Kidney glomerular epithelial cell (primary cell): ENCODE measurements at places on chromosomes 7 and 10.

GRCh38 chr7:92699560-92699959 is 109.4 kb upstream of the FAM133B start:
- DNase-seq: no peak

GRCh38 chr10:10110844-10111490 is 906.7 kb upstream of the CELF2 start:
- no peak for DNase-seq

DNA sequence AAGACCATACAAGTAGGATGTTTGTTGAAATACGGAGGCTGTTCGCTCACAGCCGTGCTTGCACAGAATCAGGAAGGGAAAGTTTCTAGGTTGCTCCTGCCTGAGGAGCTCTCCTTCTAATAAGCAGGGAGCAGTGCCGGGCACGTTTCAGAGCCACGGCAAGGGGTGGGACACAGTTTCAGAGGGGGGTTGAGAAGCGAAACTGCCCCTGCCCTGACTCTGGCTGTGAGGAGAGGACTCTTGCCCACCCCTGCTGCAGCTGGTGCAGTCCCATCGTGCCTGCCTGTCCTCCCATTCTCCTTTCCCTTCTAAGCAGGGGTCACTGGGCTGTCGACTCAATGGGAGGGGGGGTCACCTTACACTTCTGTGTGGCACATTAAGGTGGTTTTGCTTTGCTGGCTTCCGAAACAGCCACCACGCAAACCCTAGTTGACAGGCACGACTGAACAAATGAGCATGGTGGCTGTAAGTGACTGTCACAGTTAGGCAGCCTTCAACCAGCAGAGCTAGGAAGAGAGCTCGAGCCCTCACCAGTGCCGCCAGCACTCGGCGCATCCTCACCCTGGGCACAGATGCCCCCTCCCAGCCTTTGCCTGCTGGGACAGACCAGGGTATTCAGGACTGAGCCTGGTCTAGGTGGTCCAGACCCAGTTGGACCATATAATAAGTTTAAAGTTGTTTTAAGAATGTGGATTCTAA is 37.5 kb downstream of the ZNF467 start:
- DNase-seq: no peak

DNA sequence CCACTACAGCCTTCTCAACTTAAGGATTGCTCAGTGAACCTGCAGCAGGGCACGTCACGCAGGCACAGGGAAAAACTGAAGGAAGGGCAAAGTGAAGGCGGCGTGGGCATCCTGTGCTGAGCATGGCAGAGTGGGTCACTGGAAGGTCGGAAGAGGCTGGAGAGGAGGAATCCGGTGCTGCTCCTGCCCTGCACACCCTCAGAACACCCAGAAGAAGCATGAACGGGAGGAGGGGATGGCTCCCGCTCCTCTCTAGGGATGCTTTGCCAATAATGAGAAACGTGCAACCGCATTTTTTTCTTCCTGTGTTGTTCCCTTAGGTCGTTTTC is 175.1 kb downstream of the TNS3 start:
- no peak for DNase-seq

GRCh38 chr10:86261941-86262687 is 104.5 kb downstream of the GRID1 start:
- DNase-seq: no peak

DNA sequence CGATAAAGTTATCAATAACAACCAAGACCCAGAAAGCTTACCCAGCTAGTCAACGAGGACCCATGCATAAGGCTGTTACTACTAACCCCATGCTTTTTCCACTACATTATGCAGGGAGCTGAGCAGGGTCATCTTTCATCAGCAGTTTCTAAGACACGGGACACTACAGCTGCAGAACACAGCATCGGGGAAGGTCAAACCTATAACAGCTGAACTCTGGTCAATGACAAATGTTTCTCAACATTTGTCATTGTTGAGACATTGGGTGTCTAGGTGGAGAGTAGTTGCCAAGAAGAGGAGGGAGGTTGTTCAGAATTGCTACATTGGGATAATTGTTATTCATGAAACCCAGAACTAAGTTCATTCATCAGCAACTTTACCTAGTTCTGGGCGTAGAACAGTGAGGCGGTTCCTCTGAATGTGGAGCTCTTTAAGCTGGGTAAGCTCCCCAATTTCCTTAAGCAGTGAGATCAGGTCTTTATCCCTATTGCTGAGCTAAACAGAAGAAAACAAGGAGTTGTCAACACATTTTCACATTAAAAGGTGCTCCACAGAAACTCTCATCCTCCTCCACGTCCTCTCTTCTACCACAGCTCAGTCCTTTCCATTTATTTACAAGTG is 105.6 kb downstream of the ZNF22 start:
- no peak for DNase-seq

DNA sequence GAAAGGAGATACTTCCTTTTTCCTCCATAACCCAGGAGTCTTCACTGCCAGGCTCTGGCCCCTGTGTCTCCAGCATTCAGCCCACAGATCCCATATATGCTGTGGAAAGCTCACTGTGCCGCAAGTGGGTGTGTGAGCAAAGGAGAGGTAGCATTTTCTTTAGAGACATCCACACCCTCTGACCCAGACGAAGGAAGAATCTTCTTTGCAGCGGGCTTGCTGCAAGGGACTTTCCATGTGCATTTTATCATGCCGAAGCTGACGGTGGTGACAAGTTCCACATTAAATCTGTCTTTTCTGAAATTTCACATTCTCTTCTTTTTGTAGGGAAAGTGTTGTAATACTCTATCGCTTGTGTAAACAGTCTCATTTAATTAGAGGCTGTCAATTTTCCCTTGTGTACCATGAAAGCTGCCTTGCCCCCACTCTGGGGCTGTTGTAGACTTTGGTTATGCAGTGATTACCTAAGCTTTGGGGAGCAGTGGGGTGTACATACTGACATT is 409.5 kb downstream of the SUGCT start:
- no peak for DNase-seq

GRCh38 chr7:50293509-50294179 is 10.9 kb upstream of the IKZF1 start:
- DNase-seq: no peak

DNA sequence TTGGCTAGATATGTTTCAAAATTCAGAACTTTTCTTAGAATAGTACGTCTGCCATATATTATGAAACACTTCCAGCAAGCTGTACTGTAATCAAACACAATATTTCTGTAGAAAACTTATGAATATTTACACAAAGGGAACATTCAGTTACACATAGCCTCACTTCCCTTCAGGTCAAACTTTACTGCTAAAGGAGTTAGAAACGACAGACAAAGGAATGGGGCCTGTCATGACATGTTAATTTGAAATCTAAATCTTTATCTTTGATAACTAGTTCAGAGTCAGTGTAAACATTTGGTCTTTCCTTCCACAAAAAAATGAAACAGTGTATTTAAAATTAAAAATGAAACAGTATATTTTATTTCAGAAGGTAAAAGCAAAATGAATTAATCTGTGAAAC is 1.0 kb upstream of the CROT start:
- DNase-seq: no peak

DNA sequence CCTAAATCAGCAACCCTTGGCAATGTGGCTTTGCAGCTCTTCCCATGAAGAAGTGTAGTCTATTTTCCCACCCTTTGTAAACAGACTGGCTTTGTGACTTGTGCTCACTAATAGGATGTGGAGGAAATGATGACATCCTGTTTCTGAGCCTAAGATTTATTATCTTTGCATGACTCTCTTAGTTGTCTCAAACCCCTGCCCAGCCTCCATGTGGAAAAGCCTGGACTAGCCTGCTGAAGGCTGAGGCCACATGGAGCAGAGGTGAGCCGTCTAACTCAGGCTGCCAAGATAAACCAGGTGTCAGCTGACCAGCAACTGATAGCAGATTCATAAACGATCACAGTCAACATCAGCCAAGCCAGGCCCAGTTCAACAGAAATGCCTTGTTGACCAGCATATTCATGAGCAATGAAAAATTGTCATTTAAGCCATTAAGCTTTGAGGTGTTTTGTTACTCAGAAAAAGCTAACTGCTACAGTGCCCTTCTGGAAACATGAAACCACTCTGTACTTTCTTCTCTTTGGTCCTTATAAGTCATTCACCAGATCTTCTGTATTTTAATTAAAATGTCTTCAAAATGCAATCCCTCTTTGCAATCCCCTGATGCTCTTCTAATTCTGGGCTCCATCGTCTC is 586.3 kb upstream of the ANKRD30A start:
- DNase-seq: peak; percentile 14

GRCh38 chr7:134366481-134366880 is 49.8 kb upstream of the SLC35B4 start:
- DNase-seq: no peak
